GM23248 (cell line): ENCODE measurements at places on chromosomes 2 and 18.

GRCh38 chr2:17231394-17231965 lies 286.8 kb downstream of the RAD51AP2 start:
- DNase-seq: no peak

GRCh38 chr2:170883683-170884082 lies 45.4 kb upstream of the GORASP2 start:
- no peak for DNase-seq

GRCh38 chr2:144159240-144159639 lies 360.7 kb downstream of the ZEB2 start:
- DNase-seq: no peak

- no peak for DNase-seq
Observed at GRCh38 chr2:17845806-17846205, 29.5 kb downstream of the MSGN1 start.

DNA sequence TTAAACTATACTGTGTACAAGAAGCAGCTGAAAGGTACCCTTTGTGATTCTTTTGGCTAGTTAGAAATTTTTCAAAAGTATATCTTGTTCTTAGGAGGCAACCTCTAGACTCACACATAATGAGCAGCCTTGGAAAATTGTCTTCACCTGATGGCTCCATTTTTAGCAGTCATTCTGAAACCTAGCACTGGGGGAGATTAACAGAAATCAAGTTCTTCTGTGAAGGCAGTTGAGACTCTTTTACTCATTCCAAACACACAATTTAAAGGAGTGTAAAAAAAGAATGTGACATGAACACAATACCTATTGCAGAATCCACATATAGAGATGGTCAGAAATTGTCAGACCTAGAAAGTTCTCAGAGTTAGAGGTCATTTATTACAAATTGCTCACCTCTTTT lies 197.7 kb downstream of the UBE2E3 start:
- DNase-seq: no peak

- no peak for DNase-seq
Observed at GRCh38 chr2:69718338-69718965, 23.5 kb upstream of the ANXA4 start.

GRCh38 chr2:118242216-118242615 lies 153.9 kb downstream of the INSIG2 start:
- DNase-seq: peak; percentile 66

DNA sequence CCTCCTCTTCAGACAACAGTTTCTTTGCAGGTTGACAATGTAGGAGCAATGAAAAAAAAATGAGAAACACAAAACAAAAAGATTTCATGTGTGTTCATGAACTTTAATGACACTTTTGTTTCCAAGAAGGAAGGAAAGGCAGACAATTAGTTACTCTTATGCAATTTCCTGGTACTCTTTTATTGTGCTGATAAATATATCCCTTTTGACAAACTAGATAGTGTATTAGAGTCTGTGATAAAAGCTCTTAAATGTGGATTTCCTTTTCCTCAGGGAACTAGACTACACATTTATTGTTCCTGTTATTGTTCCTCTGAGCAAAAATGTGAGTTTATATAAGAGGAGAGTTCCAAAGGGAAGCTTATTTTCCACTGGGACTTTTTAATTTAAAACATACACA lies 188.7 kb upstream of the NRXN1 start:
- no peak for DNase-seq

GRCh38 chr18:48418539-48419276 lies 9.5 kb upstream of the ZBTB7C start:
- no peak for DNase-seq

DNA sequence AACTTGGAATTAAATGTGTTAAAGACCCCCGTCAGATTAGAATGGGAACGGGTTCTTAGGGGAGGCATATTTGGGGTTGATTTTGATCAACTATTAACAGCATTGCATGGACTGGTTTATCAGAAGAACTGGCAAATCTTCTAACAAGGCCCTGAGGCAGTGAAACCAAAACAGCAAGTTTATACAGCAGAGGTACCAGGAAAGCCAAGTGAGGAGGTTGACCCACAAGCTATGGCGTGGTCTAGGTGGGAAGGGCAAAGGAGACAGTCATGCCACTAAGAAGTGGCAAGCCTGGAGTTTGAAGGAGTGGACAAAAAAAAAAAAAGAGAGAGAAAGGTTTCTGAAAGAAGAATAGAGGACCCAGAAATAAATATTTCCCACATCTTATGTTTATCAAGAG lies 187.0 kb downstream of the MREG start:
- DNase-seq: peak; percentile 28

- DNase-seq: no peak
Observed at GRCh38 chr2:63886445-63886844, 44.7 kb downstream of the UGP2 start.

GRCh38 chr2:164935118-164936101 lies 19.9 kb downstream of the SLC38A11 start:
- no peak for DNase-seq

- no peak for DNase-seq
Observed at GRCh38 chr18:31683106-31683505, 1.3 kb downstream of the B4GALT6 start.

DNA sequence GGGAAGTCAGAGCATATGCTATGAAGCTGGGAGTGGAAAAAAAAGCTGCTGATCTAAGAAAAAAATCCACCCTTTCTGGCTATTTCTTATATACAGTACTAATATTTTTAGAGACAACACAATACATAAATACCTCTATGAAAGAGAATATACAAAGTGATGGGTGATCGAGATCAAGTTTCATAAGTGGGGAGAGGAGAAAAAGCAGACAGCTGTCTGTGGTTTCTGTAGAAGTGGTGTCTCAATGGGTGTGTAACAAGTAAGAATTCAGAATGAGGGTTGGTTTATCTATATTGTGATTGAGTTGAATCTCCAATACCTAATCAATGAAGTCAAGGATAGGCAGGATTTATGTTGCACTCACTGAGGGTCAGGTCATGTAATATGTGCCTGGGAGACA lies 191.0 kb downstream of the HNMT start:
- DNase-seq: no peak
